ENCODE measurements at places on chromosomes 13 and 19. TPM values are rescaled to one million over a fixed set of nuclear protein-coding genes. Genes with fewer than 3 reads are reported as not detected.

ZNF554 gene
- 1.1 TPM for polyA plus RNA-seq

TEX29 gene
- 0.19 TPM for polyA plus RNA-seq

LAIR2 gene
- not detected for polyA plus RNA-seq

PVR gene
- 26.4 TPM for polyA plus RNA-seq

LIM2 gene
- not detected for polyA plus RNA-seq

ZNF17 gene
- polyA plus RNA-seq = 2.1 TPM

KLHL1 gene
- not detected for polyA plus RNA-seq

MAP4K1 gene
- 7.0 TPM for polyA plus RNA-seq

ALOX5AP gene
- 753 TPM for polyA plus RNA-seq

TSHZ3 gene
- polyA plus RNA-seq = 4.6 TPM

DNA sequence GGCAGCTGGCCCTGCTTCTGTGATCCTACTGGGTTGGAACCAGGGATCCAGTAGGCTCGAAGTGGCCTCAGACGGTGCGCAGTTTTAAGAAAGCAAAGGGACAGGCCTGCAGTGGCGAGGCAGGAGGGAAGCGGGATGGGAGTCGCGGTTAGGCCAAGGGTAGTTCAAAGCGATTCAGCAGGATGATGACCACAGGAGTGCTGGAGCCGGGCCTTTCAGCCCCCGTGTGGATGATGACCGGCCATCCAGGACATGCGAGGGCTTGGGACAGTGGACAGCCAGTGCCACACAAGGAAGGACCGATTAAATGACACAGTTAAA lies 854 bp downstream of the RNASEH2B start:
- DNase-seq = peak; percentile 69

- DNase-seq = peak; percentile 75
Observed at GRCh38 chr13:41613984-41614661, 156.8 kb downstream of the RGCC start.

- peak; percentile 45 for DNase-seq
Observed at GRCh38 chr13:30868799-30869470, 37.1 kb upstream of the MEDAG start.

DNA sequence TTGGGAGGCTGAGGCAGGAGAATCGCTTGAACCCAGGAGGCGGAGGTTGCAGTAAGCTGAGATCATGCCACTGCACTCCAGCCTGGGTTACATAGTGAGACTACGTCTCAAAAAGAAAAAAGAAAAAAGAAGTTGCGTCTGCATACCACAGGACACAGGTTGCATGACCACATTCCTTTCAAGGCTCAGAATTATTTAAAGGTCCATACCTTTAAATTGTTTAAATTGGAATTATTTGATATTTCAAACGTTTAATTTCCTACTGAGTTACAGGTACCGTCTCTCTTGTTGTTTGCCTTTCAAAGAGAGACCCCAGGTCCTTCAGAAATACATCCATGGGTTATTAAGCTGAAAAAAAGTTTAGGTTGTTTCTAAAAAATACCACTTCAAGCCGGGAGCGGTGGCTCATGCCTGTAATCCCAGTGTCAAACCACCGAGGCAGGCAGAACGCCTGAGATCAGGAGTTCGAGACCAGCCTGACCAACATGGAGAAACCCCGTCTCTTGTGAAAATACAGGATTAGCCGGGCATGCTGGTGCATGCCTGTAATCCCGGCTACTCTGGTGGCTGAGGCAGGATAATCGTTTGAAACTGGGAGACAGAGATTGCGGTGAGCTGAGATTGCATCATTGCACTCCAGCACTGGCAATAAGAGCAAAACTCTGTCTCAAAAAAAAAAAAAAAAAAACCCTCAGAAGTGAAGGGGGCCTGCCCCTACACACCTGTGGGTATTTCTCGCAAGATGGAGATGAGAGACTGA lies 18.6 kb downstream of the ZNF816 start:
- no peak for DNase-seq

GRCh38 chr13:75635101-75635827 lies 866 bp upstream of the LMO7 start:
- peak; percentile 33 for DNase-seq

DNA sequence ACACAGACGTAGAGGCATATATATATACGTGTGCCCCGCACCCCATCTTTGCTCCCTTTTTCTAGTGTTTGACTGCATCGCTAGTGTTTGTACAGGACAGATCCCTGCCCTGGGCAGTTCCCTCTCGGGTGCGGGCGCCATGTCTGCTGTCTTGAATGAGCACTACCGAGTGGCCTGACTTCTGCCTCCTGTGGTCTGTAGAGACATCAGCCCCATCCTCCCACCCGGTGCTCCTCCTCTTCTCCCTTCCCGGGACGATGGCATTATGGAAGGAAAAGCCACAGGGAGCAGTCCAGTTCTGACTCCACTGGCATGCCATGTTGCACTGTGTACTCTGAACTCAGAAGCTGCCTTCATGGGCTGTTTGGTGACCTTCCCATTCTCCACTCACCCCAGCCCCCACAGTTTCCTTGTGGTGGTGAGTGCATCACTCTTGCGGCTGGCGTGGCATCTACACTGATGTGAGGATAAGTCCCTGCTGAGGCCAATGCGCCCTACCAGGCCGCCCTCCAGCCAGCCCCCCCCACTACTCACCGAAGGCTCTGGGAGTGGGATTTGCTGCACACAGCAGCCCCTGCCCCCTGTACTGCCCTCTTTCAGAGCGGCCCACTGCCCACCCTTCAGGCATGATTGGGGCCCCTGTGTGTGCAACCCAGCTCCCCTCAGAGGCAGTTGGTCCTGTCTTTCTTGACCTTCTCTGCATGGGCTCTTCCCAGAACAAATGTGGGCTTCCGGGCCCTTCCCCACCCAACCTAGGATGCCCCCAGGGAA lies 25.2 kb downstream of the TDRD12 start:
- DNase-seq = no peak
